NCI-H1694 (cell line): ENCODE measurements at places on chromosomes 7 and 10.

GRCh38 chr10:49314806-49315205 is 15.8 kb downstream of the C10orf71 start:
- no peak for DNase-seq

- DNase-seq, result no peak
Measured at GRCh38 chr10:103367379-103367781, 396 bp upstream of the TAF5 start.

GRCh38 chr7:87398446-87398845 is 53.0 kb downstream of the CROT start:
- no peak for DNase-seq

DNA sequence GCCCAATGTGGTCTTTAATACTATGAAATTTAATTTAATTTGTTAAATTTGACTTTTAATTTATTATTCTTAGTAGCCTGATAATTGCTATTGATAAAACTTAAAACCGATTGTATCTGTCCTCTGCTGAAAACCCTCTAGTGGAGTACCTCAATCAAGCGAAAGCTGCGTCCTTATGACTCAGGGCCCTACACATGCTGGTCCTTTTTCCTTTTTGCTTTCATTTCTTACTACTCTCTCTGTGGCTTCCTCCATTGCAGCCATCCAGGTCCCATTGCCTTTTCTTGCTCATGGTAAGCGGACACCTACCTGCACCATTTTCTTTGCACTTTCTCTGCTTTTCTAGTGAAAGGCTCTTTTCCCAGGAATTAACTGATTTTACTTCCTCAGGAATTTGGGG is 301.1 kb downstream of the INHBA start:
- no peak for DNase-seq

GRCh38 chr10:53601260-53601875 is 828.8 kb upstream of the MBL2 start:
- DNase-seq, result peak; percentile 9

DNA sequence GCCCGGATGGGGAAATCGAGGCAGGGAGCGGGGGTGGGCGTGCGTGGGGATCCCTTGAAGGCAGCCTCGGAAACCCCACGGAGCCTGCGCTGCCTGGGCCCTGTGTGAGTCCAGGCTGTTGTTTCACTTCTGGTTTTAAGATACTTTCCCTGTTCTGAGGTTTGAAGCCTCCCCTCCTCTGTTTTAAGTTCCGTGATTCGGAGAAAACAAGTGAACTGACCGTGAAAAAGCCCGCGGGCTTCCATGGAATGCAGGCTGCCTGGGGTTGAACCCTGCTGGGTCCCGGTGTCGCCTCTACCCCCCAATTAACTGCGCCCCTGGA is 401 bp downstream of the LRRC27 start:
- DNase-seq, result no peak

DNA sequence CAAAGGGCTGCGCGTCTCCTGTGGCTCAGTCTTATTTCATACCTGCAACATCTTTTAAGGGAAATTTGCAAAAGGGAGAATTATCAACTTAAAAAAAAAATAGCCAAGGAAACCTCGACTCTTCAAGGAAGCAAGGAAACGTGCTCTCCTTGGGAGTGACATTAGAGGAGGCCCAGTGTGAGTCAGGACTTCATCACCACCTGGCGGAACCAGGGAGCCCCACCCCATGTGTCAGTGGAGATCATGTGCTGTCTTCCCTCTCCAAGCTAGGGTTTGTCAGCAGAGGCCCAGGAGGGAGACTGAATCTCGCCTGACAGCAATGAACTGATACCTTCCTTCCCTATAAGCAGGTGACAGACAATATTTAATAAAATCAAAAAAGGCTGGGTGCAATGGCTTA is 28.9 kb downstream of the POR start:
- DNase-seq, result no peak

GRCh38 chr10:13990392-13990805 is 340.3 kb downstream of the FRMD4A start:
- no peak for DNase-seq

DNA sequence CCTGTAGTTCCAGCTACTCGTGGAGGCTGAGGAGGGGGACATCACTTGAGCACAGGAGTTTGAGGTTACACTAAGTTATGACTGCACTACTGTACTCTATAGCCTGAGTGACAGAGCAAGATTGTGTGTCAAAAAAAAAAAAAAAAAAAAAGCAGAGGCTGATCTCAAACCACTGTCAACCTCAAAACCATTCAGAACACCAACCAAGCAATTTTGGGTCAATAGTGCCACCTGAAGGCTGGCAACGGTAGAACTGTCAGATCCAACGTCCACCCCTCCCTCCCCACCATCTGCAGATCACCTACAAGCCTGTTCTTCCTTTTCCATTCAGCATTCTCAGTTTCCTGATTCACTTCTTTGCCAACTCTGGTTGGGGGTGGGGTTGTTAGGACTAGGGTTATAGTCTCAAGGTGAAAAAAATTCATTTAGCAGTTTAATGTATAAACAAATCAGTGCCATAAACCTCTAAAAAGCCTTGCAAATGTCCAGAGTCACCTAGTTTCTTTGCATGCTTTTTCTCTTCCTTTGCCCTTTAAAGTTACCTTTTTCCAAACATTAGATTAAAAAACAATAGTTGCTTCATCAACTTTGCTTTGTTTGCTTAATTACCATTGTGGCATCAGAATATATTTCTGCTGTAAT is 2.6 kb downstream of the MRPS33 start:
- DNase-seq, result peak; percentile 75

DNA sequence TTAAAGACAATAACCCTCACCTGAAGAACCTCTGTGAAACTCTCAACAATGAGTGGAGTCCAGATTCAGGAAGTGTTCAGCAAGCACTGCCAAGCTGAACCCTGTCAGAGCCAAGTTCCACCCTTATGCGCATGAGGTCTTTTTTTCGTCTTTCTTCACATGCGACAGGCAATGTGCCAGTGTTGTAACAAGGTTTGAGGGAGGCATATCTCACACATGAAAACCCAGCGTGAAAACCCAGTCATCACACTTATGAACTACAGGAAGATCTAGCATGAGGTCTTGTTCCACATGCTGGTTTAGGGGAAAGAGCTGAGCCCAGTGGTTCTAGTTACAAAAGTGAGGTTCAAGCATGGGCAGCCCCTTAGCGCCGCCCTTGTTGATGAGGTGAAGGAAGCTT is 49.7 kb downstream of the RABGEF1 start:
- DNase-seq, result no peak

GRCh38 chr7:23349484-23350157 is 50.5 kb downstream of the MALSU1 start:
- DNase-seq, result no peak

DNA sequence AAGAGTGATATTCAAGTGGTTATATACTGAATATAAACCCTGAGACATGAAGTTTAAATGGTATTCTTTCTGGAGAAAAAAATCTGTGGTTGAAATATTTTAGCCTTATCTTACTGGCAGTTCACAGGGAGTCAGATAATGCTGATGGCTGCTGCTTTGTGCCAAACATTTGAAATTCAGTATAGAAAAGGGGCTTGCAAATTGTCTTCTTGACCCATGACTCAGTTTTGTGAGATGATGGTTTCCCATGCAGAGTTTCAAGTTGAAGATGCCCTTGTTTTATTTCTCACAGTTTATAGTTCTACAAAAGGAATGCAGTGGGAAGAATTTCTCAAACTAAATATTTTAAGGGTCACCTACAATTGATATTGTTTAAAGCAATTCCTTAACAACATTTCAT is 251.1 kb upstream of the MEOX2 start:
- DNase-seq, result no peak

- no peak for DNase-seq
Measured at GRCh38 chr10:124627866-124628675, 116.1 kb downstream of the FAM53B start.

DNA sequence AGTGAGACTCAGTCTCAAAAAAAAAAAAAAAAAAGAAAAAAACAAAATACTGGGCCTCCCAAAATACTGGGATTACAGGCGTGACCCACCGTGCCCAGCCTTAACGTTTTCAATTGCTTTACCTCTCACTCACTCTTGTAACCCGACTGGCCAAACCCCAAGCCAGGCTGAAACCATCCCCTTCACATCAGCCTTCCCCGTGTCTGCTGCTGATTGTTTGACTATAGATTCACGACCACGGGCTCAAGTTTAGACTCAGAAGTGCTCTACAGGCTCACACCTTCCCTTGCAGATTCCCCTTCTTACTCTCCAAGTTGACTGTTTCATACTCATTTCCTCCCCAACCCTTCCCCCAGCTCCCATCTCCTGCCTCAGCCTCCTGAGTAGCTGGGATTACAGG is 22.3 kb downstream of the TYW1 start:
- no peak for DNase-seq

DNA sequence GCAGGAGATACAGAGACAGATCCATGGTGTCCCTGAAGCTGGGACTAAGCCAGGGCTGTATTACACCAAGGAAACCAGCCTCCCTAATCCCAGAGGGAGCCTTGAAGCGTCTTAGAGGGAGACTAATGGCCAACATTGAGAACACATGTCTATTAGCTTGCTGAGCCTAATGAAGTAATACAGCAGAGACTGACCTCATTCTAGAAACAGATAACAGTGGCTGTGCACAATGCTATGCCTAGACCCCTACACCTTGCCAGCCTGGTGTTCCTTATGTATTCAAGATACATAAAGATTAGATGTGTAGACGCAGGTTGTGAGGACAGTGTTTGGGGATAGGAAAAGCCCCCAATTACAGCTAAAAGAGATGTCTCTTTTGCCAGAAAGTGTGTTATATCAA is 19.1 kb downstream of the GRM8 start:
- no peak for DNase-seq

DNA sequence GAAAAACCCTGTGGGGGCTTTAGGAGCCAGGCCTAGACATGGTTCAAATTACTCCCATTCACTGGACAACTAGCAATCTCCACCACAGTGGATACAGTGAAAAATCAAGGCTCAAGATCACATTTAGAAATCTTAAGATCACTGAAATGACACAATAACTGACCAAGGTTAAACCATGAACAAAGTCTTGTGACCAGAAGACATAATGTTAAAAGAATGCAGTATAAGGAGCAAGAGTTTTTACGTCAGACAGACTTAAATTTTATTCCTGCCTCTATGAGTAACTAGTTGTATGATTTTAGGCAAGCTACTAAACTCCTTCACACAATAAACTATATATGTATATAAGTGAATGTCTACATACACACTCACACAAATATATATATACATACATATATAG is 68.5 kb downstream of the MICU1 start:
- no peak for DNase-seq

DNA sequence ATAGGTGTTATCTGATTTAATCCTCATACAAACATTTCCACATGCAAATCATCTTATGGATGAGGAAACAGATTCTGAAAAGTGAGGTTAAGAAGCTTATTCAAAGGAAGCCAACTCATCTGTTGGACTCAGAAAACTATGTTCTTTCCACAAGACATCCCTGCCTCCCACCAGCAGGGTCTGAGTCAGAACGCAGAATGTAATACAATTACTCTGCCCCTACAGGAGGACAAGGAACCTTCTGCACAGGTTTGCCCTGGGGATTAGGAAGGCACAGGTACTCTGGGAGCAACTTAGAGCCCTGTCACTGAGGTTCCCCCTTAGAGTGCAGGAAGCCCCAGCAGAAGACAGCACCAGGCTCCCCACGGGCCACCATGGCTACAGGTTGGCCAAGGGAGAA is 255.7 kb downstream of the TNS3 start:
- no peak for DNase-seq

DNA sequence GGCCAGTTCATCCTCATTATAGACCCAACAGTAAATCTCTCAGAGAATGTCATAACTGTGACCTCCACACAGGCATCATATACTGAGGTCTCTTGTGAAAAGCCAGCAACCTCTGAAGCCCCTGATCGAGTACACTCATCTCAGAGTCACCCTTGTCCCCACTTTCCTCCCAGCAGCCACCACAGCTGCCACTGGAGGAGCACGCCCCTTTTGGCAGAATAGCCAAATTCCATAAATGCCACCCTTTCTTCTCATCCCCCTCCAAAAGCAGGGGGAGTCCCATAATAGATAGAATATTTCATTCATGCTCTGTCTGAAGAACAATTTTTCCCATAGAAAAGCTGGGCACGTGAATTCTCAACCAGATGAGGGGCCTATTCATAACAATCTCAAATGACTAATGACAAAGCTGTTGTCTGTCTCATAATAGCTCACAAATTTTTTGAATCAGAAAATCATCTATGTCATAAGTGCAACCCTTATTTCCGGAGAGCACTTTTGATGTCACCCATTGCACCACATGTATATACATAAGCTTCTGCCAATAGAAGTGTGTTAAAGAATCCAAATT is 47.4 kb downstream of the SGMS1 start:
- DNase-seq, result no peak

GRCh38 chr10:72310241-72310633 is 36.5 kb downstream of the DDIT4 start:
- no peak for DNase-seq

GRCh38 chr7:121954803-121955202 is 81.8 kb downstream of the PTPRZ1 start:
- no peak for DNase-seq

DNA sequence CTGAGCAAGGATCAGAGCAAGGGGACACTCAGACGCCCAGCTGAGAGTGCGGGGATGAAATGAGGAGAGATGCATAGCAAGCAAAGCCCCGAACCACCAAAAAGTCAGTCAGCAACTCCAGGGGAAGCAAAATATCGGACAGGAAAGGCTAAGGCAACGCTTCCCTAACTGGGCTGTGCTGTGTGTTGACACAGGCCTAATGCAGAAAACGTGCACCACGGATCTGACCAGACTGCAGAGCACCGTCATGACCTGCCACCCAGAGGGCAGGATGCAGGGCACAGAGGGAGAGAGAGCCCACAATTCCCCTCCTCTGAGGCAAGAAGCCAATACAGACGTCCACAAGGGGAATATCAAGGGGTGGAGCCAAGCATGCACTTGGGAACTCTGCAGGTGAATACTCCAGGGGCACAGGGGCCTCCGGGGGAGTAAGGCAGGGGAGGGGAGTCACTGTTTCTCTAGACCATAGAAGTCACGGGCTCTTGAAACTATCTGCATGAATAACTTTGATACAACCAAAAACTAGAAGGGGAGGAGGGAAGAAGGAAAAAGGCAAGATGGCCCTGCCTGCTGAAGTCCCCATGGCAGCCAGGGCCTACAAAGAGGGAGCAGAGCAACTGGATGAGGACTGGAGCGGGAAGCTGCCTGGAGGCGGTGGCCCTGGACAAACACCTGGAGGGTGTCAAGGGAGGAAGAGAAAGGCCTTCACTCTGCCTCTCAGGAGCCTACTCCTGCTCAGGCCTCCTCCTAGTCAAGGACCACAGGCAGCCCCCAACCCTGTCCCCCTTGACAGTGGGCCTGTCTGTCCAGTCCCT is 26.2 kb downstream of the GRID1 start:
- no peak for DNase-seq

- no peak for DNase-seq
Measured at GRCh38 chr7:129482781-129483180, 19.6 kb upstream of the SMKR1 start.

DNA sequence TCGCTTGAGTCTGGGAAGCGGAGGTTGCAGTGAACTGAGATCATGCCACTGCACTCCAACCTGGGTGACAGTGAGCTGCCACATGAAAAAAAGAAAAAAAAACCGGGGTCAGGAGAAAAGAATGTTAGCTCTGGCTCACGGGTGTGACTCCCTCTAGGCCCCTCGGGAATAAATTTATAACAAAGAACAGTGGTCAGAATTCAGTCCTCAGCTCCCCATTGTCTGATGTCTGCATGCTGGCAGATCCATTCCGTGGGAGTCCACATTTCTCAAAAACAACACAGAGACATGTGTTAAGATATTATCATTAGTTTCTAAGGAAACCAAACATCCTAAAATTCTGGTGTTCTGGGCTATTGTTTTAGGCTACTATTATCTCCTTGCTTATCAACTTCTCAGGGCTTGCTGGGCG is 90.6 kb downstream of the MARCHF5 start:
- no peak for DNase-seq

- no peak for DNase-seq
Measured at GRCh38 chr10:4651404-4652037, 174.5 kb upstream of the AKR1E2 start.
